ENCODE measurements at places on chromosomes 7 and 10.

DNA sequence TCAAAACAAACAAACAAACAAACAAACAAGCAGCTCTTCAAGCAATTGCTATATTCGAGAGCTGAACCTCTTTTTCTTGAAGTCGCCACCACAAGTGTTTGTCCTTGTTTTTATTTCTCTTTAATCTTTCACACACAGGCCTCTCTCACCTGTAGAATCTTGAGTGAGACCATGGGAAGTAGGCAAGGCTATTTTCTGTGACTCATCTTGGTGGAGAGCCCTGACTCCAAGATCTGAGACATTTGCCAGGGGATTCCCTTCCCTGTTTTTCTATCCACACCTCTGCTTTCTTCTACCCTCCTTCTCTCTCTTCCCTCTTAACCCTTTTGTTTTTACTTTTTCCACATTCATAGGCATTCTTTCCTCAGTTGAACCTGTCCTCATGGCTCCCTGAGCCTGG, 8.0 kb upstream of the TAS2R60 start:
- DNase-seq: no peak

DNA sequence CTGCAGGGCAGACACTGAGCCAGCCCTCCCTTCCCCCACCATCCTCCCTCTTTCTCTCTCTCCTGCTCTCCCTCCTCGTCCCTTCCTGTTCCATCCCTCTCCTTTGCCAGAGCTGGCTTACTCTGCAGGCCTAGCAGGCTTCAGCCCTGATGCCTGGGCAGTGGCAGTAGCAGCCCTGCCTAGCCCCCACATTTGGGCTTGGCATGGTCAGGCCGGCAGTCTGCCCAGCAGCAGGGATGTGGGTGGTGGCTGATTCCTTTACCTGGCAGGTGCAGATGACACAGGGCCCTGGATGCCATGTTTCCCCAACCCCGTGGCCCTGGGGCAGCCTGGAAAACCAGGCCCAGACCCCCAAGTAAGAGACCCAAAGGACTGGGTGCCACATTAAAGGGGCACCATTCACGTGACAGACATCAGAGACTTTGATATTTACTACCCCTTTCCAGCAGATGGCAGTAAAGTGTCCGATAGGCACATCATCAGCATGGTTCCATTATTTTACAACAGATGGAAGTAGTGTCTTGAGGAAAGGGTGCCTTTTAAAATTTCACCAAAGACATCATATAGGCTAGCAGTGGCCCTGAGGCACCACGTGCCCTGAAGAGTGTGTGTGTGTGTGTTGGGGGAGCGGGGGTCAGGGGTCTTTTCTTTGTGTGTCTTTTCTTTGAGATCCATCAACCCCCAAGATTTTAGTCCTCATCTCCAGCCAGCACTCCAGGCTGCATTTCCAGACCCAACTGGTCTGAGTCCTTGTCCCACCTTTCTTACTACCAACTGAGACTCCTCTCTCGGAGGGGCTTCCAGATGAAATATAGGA, 5.9 kb downstream of the KCP start:
- no peak for DNase-seq

GRCh38 chr7:128892521-128893250, 17.8 kb downstream of the KCP start:
- no peak for DNase-seq

- DNase-seq: no peak
Observed at GRCh38 chr7:105792488-105793370, 83.7 kb downstream of the ATXN7L1 start.

GRCh38 chr10:98646998-98647917, 200.5 kb upstream of the HPS1 start:
- DNase-seq: peak; percentile 3

DNA sequence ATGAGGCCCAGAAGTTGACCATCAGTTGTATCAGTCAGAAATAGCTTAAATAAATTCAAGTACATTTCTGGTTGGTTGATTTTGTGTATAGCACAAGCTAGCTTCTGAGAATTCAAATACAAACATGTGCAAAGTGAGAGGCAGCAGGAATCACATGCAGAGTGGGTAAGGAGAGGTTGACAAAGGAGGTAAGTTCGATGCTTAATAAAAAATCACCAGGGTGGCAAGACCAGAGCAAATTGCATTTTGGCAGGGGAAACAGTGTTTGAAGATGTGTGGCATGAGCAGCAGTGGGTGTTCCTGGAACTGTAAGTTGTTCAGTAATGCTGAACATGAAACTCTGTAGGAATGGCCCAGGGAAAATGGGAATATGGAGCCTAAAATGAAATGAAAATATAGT, 52.6 kb downstream of the GNAI1 start:
- no peak for DNase-seq

DNA sequence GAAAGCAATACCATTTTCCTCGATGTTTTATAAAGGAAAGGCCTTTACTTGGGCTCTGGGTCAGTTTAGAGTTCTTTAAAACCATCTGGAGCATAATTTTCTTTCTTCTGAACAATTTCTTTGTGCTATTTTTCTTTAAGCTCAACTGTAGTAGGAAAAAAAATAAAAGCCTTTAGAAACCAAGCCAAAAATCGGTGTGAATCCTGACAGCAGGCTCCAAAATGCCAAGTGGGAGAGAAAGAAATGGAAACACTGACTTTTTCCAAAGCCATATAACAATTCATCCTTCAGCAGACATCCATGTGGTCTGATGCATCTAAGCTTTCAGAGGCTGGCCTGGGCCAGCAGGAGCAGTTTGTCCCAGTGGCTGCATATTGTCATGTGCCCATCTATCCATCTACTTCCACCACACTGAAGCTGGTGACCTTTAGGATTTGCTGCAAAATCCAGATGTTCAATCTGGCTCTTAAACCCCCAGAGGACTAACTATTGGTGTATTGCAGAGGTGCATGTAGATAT, 23.0 kb upstream of the ITPRID1 start:
- DNase-seq: no peak

GRCh38 chr7:38339953-38340819, 66.8 kb upstream of the TARP start:
- DNase-seq: no peak

GRCh38 chr10:94757916-94758315, 4.6 kb upstream of the CYP2C19 start:
- DNase-seq: no peak

DNA sequence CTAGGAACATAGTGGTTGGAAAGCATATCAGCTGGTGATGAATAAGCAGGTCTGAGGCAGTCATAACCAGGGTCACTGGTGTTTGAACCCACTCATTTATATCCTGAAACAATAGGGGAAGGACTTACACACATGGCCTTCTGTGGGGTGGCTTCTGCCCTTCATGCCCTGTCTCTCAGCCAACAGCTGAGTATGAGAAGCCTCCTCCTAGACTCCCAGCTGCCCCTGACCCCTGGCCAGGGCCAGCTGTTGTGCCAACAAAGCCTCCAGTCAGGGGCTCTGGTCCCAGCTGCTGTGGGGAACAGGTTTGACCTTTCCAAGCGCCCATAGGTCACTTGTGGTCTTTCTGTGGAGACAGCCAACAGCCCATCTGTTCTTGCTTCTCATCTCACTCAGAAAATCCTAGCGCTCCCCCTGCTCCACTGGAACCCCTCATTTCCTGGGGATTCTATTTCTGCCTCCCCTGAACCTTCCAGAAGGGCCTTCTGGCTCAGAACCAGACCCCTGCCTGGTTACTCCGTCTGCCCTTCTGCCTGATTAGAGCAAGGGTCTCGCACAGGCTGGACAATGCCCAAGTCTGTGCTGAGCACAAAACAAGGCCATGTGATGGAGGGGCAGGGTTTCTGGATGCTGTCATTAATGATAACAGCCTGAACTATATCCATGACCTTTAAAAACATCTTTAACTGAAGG, 9.7 kb upstream of the PURB start:
- DNase-seq: no peak

- DNase-seq: peak; percentile 67
Observed at GRCh38 chr7:148262721-148263229, 327.8 kb upstream of the C7orf33 start.

DNA sequence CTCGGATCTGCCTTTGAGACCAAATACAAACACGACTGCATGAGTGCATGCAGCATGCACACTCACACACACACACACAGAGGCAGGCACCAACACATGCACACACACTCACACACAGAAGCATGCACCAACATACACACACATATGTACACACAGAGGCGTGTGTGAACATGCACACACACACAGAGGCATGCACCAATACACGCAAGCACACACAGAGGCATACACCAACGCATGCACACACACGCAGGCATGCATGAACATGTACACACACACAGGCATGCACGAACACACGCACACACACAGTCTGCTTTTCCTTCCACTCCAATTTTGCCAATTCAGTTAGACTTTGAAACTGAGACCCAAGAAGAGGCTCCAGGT, 67.3 kb upstream of the COL13A1 start:
- DNase-seq: no peak

DNA sequence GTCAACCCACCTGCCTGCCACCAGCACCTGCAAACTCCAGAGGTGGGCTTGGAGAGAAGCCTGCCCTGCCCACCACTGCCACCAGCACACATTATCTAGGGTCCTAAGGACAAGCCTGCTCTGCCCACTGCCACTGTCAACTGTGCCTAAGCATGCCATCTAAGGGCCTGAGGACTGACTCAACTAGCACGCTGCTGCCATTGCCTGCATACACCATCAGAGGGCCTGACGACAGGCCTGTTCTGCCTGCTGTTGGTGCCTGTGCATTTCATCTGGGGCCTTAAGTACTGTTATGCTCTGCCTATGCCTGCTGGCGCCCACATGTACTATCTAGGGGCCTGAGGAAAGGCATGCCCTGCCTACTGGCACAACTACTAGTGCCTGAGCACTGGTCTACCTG, 27.0 kb upstream of the LRRD1 start:
- DNase-seq: no peak

DNA sequence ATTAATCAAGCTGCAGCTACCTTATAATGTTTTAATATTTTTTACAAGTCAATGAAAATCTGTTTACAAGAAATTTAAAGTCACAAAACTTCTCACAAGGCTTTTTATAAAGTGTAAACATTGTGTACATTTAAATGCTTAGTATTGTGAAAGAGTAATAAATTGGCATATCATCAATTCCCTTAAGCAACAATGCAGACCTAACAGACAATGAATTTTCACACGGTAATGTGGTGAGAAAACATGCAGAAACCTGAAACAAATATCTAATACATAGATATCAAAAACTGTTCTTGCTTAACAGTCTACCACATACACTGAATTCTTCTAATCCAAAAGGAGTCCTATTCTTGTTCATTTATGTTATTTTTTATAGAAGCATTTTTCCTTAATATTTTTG, 220.7 kb downstream of the CRPPA start:
- no peak for DNase-seq

DNA sequence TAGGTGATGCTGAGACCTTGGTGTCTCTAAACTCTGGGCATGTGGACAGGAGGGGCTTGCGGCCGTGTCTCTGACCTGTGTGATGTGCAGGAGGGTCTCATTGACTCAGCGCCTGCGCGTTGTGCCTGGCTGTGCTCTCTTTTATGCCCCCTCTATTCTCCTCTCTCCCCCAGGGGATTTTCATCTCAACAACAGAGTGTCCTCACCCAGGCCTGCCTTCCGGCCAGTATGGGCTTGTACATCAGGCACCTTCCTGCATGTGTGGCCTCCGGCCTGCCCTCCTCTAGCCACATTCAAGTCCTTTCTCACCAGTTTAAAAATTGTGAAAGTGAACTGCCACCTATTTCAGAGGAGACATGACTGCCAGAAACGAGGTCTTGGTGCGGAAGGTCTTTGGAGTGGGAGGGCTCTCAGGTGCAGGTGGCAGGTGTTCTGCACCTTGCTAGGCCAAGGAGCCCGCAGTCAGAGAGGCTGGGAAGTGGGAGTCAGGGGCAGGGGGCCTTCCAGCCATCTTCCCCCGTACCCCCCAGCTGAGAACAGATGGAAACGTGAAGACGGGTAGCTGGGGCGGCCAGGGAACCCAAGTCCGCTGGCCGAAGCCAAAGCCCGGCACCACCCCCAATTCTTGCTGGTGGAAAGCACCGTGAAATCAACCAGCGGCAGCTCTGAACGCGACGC, 531 bp upstream of the INTS15 start:
- no peak for DNase-seq

DNA sequence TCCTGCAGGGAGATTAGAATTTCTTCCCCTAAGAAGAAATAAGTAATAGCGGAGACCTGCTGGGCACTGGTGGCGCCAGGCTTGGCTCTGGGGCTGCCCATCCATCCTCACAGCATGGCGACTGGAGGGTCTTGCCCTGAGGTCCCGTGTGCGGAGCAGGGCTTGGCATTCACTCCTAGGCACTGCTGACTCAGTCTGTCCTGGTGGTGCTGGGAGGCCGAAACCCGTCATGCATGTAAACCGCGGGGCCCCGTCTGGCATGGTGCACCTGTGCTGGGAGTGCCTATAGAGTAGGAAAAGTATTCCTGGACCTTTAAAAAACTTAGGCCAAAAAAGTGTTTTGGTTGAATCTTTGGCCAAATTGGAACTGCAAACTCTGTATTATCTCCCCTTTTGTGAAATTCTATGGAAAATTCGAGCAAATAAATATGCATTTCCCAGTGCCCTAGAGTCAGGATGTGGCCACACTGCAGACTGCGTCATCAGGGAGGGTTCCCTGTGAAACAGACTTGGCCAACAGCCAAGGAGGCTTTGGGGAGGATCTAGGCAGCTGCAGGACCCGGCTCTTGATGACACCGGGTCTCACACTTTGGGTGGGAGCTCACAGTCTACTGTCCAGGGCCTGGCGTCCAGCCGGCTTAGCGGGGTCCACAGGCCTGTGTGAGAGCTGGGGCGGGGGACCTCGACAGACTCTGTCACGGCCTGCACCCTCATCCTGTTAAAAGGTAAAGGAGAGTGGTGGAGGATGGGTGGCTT, 122.3 kb downstream of the VIPR2 start:
- DNase-seq: no peak

DNA sequence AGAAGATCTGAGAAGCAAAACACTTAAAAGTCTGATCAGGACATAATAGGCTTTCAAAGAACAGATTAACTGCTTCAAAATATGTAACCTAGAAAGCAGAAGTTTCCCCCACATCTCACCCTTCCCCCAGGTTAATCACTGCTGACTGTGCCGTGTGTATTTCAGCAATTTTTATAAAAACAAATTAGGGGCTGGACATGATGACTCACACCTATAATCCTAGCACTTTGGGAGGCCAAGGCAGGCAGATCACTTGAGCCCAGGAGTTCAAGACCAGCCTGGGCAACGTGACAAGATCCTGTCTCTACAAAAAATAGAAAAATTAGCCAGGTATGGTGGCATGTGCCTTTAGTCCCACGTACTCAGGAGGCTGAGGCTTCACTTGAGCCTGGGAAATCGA, 67.6 kb upstream of the GATA3 start:
- no peak for DNase-seq

- DNase-seq: no peak
Observed at GRCh38 chr10:126459878-126460481, 71.7 kb upstream of the ADAM12 start.
